ENCODE measurements at places on chromosomes 1 and 21.

DNA sequence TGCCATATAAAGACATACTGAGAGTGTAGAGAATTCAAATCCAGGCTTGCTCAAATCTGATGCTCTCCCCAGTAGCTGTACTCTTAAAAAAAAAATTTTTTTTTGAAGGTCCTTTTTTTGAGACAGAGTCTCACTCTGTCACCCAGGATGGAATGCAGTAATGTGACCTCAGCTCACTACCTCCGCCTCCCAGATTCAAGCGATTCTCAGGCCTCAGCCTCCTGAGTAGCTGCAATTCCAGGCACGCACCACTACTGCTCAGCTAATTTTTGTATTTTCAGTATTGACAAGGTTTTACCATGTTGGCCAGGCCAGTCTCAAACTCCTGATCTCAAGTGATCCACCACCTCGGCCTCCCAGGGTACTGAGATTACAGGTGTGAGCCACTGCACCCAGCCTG lies 28.7 kb downstream of the STYXL2 start:
- DNase-seq = no peak

DNA sequence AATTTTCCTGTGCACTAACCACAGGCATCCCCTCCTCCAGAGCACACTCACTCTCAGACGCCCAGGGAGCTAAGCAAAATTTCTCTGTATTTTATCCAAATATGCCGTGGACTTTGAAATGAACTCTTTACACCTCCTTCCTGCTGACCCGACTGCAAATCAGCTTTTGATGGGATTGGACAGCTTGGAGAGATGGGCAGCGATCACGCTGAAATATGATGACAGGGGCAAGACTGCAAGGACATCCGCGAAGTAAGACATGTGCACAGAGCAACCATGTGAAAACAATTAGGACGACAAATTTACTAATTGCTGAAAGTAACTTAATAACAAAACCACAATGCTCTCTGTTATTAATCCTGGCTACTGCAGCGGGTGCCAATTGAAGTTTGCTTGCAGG lies 64.6 kb upstream of the CLDN14 start:
- no peak for DNase-seq

DNA sequence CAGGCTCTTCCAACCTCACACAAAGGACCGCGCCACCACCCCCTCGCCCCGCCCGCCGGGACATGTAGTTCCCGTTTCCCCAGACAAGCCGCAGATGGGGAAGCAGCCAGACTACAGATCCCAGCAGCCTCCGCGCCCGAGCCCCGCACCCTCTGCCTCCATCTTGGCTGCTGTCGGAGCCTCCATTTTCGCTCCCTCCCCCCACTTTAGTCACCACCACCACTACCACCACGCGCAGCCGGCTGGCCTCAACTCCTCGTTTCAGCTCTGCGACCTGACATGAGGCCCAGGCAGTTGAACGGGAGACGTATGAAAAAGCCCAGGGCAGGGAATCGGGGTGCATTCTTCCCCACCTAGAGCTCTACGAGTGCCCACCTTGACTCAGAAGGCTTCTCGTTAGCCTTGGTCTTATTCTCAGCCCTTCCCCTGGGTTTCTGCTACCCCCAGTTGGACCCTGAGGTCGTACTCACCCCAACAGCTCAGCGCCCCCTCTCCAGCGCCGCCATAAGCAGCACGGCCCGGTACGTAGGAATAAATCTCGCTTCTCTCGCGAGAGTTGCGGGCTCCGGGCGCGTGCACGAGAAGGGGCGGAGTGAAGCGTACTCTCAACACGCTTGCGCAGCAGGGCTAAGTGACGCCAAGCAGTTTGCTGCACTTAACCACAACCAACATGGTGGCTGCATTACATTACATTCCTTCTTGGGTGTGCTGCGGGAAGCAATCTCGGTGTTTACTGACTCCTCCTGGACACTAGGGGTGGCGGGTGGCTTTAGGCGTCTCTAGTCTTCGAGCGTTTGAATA lies at the start of gene CSDE1:
Gene CSDE1 (minus strand): TSS at position 530 of the 801 bp plus-strand sequence. CDS start 18,094 bp downstream, outside the sequence.
- DNase-seq = peak; percentile 98

DNA sequence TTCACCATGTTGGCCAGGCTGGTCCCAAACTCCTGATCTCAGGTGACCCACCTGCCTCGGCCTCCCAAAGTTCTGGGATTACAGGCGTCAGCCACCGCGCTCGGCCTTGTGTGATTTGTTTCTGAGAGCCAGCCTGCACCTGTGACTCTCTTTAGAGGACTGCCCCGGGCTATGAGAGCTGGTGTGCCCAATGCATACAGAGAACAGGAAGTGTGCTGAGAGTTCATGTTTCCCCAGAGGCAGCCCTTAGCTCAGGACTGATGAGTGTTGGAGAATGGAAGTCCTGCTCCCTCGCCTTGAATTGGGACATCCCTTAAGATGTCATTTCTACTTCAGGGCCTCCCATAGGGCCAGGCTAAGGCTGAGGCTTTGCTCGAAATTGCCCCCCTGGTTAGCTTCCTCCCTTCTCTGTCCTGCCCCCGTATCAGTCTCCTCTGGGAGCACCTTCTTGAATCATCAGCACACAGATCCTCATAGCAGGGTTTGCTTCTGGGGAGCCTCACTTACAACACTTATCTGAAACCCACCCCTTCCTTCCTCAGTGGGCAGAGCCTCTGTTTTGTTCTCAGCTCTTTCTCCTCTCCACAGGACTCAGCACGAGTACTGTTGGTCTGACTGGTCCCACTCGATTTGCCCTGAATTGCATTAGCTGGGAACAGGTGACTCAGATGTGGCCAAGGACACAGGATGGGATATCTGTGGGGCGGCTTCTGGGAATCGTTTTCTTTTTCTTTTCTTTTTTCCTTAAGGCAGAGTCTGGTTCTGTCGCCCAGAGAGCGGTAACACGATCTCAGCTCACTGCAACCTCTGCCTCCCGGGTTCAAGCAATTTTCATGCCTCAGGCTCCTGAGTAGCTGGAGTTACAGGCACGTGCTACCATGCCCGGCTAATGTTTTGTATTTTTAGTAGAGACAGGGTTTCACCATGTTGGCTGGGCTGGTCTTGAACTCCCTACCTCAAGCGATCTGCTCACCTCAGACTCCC lies 80.1 kb downstream of the UBIAD1 start:
- DNase-seq = peak; percentile 93

- DNase-seq = peak; percentile 29
Measured at GRCh38 chr1:117537291-117537920, 68.4 kb upstream of the TENT5C start.

DNA sequence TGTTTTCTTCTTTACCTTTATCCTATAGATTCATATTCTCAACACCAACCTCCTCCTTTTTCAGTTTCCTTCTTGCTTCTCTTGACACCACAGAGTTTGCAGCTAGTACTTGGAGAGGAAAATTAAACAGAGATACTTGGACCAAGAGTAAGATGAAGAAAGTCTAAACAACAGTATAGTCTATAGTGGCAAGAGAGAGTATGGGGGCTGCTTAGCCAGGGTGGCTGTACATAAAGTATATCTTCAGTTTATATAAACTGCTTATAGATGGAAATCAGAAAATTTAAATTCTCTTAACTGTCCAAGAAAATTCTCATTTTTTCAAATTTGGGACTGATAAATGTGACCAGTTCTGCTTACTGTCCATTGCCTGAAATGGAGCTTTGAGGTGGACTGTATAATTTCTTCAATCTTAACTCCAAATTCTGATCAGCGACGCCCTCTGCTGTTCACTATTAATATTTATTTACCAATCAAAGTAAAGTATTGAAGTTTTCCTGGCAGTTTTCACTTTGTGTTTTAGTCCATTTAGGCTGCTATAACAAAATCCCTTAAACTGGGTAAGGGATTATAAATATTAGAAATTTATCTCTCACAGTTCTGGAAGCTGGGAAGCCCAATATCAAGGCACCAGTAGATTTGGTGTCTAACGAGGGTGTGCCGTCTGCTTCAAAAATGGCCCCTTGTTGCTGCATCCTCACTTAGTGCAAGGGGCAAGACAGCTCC lies 14.8 kb upstream of the METTL18 start:
- DNase-seq = peak; percentile 64

DNA sequence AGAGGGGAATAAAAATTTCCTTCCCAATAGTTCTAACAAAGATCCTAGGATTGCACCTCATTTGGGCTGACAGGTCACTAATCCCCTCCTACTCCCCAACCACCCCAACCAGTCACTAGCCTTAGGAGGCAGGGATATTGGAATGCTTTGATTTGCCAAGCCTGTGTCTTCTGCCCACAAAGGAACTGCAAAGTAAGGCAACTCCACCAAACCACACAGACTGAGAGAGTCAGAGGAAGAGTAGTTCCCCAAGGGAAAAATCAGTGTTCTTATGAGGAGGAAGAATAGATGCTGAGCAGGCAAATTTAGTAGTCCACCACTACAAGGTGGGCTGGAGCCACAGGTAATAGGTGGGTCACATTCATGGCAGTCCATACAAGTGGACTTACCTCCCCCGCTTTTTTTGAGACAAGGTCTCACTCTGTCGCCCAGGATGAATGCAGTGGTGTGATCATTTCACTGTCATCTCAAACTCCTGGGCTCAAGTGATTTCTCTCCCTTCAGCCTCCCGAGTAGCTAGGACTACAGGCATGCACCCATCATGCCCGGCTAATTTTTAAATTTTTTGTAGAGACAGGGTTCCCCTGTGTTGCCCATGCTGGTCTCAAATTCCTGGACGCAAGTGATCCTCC lies 3.7 kb upstream of the TMEM39B start:
- DNase-seq = no peak

DNA sequence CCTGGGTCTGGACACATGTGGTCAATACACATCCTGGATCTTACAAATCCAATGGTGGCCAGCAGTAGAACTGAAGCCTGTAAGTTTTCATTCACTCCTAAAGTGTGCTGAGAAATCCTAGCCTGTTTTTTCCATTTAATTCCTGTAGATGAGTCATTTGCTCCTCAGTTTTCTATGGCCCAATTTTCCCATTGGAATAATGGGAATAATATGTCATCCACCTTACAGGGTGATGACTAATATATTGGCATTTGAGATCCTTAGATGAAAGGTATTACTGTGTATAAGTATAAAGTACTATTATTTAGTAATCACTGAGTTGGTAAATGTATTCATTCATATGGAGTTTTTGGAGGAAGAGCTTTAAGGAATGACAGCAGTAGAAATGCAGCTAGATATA lies 89.7 kb upstream of the ADAR start:
- DNase-seq = no peak

GRCh38 chr1:201515062-201515750 lies 8.3 kb upstream of the CSRP1 start:
- no peak for DNase-seq

DNA sequence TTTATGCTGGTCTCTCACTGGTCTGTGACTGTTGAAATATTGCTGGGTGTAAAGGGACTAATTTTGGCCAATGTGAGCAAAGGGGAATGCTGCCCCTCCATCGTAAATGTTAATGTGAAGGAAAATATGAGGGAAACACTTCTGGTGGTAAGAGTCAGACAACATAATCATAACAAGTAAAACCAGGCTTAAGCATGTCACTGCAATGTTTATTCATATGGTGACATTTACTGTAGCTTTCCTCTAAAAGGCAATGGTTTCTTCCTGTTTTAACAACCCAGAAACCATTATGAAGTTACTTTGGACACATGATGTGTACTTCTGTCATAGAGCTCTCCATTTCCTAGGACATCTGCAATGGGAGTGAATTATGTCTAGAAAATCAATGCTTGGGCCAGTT lies 358.0 kb downstream of the LMO4 start:
- no peak for DNase-seq

DNA sequence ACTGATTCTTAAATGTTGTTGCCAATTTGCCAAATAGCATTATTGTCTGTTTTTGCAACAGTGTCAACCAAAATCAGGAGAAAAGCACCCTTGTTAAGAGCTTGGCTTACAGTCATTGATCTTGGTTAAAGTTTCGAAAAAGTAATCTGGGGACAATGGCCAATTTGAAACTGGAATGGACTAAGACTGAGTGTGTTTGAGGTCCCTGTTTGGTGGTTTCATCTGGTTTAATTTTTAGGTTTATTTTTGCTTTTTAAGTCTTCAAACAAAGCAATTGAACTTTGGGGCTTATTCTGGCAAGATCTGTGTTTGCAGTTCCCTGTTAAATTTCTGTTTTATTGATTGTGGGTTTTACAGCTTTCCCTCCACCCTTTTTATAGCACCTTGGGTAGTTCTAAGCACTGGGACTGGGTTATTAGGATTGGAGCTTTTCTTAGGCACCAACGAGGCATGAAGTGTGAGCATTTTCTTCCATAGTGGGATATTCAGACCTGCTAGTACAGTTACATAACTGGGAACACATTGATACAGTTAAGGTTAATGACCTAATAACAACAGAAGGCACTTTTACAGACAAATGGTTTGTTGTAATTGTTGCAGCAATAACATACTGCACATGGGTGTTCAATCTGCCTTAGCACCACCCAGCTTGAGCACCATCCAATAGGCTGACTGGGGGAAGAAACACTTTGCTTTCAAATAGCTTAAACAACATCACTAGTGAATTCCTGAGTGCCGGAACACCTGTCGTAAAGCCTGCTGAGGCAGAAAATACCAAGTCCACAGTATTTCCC lies 40.6 kb upstream of the MAP10 start:
- peak; percentile 24 for DNase-seq

- DNase-seq = no peak
Measured at GRCh38 chr1:212864201-212864600, 6.1 kb downstream of the FLVCR1 start.

Measured in T47D (cell line).